ENCODE measurements at places on chromosomes 16 and 17. TPM values are rescaled to one million over a fixed set of nuclear protein-coding genes. Genes with fewer than 3 reads are reported as not detected.

DNA sequence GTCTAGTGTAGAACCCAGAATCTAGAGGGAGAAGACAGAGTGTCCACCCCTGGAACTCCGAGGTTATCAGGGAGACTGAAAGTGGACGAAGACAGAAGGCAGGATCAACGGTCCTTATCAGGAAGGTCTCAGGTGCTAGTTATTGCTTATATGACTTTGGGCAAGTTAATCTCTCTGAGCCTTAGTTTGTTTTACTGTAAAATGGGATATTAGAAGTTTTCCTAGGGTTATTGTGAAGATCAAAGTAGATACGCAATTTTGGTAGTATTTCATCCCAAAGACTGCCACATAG lies 1.2 kb downstream of the RNF167 start:
- no peak for DNase-seq

The CRYBA1 gene
- total RNA-seq: not detected

The PGAP3 gene
- total RNA-seq: 27.7 TPM

- peak; percentile 49 for DNase-seq
Measured at GRCh38 chr16:72989579-72990551, 58.1 kb downstream of the ZFHX3 start.

DNA sequence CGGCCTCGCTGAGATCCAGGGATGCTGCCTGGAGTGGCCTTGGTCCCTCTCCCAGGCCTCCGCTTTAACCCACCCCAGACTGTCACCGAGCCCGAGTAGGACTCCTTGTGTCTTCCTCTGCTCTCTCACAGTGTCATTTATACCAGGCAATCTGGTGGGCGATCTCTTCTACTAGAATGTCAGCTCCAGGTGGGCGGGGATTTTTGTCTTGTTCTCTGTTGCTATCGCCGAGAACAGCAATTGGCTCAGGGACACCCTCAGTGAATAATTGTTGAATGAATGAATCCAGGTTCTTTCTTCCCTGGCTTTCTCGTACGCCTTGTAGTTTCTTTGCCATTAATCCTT lies 591 bp downstream of the DHX38 start:
- no peak for DNase-seq

The CTRB1 gene
- total RNA-seq: not detected

DNA sequence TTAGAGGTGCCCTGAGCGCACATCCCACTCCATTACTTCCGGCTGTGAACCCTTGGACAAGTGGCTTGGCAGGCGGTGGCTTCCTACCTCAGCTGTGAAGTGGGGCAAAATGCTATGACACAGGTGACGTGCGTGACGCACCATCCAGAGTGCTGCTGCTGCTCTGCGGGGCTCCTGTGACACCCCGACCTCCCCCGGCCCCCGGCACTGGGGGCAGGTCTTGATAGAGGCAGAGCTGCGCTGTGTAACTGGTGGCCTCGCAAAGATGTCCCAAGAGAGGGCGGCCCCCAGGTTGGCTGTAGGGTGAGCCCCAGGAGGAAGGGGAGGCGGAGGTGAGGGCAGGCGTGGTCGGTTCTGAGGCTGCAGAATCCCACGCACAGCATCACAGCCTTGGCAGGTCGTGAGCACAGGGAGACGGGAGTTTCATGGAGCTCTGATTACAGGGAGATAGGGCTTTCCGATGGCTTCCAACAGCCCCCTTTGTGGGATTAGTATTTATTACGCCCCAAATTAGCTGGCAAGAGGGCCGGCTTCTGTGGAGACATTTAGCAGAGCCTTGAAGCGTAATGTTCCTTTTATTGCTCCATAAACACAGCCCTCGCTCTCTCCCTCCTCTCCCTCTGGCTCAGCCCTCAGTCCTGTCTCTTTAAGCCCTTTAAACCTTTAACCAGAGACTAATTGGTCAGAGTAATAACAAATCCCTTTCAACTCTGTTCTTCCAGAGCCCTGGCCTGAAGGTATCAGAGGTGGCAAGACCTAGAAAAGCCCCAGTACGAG lies 328.1 kb downstream of the C16orf95 start:
- no peak for DNase-seq

GRCh38 chr16:49836668-49837067 lies 19.2 kb downstream of the ZNF423 start:
- no peak for DNase-seq

DNA sequence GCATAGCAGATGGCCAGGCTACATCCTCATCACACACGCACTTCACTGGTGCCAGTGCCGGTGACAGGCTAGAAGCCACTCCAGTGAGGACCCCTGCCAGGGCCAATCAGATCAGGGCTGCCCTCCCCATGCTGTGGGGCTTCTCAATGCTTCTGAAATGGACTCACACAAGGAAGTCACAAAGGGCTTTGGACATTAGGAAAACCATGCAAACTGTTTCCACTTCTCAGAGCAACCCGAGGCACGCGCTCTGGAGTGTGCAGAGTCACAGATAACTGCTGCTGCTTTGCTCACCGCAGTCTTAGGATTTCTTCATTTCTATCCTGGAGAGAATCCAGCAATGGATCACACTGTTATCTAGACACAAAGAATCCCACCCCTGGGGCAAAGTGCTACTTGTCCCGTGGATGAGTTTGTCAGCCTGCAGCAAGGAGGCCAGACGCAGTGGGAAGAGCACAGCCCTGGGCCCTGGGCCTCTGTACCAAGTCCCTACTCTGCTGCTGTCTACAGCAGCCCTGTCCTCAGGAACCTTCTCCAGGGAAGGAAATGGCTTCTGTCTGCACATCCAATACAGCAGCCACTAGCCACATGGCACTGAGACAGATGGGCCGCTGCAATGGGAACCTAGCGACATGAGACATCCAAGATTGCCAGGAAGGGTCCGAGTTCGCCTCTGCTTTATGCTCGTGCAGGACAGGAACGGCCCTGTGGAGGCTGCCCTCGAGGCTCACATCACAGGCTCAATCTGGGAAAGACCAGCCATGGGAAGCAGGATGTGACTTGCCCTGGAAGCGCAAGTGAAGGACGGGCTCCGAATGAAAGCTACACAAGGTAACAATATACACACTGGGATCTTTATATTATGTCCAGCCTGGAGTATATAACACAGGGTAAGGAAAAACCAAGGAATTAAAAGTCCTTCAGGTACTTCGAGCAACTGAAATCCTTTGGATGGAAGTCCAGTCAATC lies 169.3 kb downstream of the ZFHX3 start:
- no peak for DNase-seq

DNA sequence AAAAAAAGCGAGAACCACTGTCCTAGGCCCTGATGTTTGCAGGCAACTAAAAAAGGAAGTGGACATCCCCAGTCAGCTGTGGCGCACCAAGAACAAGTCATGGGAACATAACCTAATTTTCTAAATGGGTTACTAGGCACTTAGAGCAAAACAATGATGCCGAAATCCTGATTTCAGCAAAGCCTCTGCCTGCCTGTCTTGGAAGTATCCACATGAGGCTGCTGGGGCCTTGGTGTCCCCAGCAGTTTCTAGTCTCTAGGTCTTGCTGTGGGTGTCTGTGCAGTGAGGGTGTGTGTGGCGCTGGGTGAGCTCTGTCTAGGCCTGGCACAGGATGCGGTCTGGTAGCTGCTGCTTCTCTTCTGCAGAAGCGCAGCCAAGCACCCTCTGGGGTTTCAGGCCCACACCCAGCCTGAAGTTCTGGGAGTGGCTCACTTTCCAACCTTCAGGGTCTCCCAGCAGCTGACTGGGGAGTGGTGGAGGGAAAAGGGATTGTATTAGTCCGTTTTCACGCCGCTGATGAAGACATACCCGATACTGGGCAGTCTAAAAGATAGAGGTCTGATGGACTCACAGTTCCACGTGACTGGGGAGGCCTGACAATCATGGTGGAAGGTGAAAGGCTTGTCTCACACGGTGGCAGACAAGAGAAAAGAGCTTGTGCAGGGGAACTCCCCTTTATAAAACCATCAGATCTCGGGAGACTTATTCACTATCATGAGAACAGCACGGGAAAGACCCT lies 21.1 kb downstream of the STH start:
- DNase-seq: no peak

The KRTAP16-1 gene
- total RNA-seq: 0.27 TPM

DNA sequence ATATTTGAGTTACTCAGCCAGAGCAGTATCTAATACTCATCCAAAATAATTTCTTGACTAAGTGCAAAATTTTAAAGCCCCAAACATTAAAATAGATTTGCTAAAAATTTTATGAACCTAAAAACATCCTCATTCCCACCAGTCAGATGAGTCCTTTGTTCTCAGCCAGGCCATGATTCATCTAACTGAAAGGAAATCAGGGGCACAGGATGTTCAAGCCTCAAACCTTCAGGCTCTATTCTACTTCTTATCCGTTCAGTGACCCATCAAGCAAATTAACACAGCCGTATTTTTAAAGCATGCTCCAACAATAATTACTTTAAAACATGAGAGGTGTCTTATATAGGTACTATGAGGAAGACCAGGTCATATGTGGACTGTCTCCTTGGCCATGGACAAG lies 176.5 kb upstream of the MON1B start:
- no peak for DNase-seq

DNA sequence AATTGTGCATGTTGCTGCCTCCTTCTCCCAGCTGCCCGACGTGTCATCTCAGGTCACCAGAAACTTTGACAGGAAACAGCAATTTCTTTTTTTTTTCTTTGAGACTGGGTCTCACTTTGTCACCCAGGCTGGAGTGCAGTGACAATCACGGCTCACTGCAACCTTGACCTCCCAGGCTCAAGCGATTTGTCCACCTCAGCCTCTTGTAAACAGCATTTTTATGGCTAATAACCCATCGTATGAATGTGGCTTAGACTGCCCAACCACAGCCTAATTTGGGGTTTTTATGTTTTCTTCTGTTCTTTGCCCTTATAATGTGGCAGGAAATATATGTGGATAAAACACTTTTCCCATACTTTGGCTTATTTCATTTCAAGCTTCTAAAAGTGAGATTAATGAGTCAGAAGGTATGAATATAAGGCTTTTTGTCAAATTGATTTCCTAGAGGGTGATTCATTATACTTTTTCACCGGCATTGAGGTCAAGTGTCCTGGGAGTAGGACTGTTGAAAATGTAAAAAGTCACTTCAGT lies 31.0 kb upstream of the SLC5A10 start:
- peak; percentile 19 for DNase-seq

DNA sequence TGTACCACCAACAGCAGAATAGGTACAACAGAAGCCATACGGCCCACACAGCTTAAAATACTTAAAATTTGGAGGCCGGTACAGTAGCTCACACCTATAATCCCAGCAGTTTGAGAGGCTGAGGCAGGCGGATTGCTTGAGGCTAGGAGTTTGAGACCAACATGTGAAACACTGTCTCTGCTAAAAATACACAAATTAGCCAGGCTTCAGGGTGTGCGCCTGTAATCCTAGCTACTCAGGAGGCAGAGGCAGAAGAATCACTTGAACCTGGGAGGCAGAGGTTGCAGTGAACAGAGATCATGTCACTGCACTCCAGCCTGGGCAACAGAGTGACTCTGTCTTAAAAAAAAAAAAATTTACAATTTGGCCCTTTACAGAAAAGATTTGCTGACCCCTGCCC lies 17.0 kb downstream of the GFOD2 start:
- no peak for DNase-seq

The RAB26 gene
- 0.27 TPM for total RNA-seq

- DNase-seq: peak; percentile 73
Measured at GRCh38 chr17:18217412-18218015, 7.9 kb upstream of the LLGL1 start.

DNA sequence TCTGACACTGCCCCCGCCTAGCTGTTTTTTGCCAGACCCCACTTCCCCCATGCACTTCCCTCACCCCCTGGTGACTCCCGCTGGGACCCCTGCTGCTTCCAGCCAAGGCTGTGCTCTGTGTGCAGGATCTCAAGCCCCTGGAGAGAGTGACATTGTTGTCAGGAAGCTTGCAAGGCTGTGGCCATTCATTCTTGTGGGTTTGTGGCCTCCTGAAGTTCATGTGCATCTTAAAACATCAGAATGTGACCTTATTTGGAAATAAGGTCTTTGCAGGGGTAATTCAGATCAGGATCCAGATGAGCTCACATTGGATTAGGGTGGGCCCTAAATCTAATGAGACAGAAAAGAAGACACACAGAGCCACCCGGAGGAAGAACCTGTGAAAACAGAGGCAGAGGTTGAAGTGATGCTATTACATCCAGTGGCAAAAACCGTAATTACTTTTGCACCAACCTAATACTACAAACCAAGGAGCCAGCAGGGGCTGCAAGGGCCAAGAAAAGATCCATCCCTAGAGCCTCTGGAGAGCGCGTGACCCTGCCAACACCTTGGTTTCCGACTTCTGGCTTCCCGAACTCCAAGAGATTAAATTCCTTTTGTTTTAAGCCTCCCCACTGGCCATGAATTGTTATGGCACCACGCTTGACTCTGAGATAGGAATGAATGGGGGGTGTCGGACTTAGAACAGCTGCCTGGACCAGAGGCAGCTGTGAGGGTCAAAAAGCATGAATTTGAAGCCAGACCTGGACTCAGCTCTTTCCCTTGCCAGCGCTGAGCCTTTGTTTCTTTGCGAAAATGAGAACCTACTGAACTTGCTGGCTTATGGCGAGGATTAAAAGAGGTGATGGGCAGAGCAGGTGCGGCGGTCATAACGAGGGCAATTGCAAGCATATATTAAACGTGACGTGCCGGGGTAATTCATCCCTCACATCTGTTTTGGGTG lies 75.5 kb downstream of the BMERB1 start:
- DNase-seq: no peak

DNA sequence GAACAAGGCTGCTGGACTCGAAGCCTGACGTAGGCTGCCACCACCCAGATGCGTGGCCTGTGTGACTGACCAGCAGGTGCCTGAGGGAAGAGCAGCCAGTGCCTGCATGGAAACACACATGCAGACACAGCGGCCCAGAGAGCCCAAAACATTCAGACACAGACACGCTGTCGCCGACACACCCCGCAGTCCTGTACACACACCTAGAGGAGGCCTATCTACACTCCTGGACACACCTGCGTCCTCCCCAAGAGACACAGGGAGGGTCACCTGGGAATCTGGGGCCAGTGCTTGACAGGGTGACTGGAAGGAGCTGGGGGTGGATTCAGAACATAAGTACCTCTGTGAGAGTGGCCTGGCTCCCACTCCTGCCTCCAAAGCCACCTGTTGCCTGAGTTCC lies 6.1 kb upstream of the TSPOAP1 start:
- DNase-seq: no peak

The BCL6B gene
- total RNA-seq: 17.8 TPM

DNA sequence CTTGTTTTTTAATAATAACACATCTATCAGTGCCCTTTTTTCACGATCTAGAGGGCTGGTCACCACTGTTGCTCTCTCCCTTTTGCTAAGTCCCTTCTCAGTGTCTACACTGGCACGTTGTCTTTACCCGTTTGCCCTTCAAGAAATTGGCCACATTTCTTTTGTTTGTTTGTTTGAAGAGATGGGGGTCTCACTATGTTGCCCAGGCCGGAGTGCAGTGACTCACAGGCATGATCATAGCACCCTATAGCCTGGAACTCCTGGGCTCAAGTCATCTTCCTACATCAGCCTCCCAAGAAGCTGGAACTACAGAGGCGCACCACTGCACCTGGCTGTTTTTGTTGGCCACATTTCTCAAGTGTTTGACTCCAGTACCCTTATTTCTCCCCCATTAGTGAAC lies 138.0 kb upstream of the AXIN2 start:
- DNase-seq: no peak
